ENCODE measurements at places on chromosomes 5 and 9.

DNA sequence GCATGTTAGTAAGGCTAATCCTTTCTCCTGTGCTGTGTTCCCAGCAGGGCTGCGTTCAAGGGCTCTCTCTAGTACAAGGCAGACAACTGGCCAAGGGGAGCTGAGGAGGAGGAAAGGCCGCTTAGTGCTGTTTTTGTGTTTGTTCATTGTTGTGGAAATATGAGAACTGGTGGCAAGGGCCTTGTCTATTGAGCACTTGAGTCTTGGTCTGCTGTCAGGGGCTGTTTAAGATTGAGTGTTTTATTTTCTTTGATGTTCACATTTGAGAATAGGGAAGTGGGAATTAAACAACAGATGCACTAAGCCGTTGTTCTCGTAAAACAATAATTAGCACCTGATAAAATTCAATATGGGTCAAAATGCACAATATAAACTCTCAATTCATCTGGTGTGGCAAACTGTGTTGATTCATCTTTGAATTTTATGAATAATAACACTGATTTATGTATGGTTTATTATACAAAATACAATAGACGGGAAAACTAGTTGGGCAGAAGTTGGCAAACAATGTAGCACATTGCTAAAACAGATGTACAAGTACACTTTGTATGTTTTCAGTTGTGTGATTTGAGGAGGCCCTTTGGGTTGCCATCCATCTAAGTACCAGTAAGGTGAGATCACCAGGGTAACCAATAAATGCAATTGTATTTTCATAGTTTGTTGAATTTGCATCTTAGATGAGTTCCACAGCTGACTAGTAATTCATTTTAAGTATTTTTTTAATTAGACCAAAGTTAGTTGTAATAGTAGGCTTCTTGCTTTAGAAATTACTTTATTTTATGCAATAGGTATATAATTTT, 97.6 kb upstream of the GRHPR start:
- no peak for DNase-seq

DNA sequence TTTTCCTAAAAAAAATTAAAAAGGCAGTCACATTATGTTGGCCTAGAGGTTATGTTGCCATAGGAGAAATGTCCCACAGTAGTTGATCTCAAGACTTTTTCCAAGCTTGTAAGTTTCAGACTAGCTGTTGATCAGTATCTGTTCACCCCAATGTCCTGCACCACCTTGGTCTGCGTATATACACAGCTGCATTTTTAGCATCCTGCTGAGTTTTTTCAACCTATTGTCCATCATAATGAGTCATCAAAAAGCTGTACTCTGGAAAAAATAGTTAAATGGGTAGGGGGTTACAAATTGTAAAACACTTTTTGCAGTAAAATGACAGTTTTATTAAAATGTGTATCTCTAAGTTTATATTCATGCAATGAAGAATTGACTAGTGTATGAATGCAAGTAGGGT, 53.2 kb upstream of the TMEM171 start:
- DNase-seq: no peak

- peak; percentile 50 for DNase-seq
Observed at GRCh38 chr9:85425153-85425611, 316.6 kb downstream of the AGTPBP1 start.

GRCh38 chr5:147189109-147189424, 45.8 kb upstream of the STK32A start:
- no peak for DNase-seq

- DNase-seq: no peak
Observed at GRCh38 chr5:115463983-115464382, 80.6 kb downstream of the FEM1C start.

- no peak for DNase-seq
Observed at GRCh38 chr9:3507395-3508077, 18.3 kb downstream of the RFX3 start.

GRCh38 chr5:124580925-124581737, 165.3 kb downstream of the ZNF608 start:
- no peak for DNase-seq

DNA sequence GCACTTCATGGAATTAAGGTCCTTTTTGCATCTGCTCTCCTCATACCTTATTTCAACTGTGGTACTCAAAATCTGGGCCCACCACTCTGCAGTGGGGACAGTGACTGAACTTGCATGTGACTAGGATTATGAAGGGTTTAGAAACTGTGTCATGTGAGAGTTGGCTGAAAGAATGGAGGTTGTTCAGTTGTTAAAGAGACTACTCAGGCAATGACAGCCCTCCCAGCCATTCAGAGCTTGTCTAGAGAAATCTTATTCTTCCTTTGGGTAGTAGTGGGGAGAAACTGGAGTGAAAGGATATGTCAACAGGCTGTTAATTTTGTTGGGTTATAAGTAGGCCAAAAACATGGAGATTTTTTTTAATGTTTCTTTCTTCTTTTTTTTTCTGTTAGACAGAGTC, 10.3 kb downstream of the AOPEP start:
- no peak for DNase-seq

GRCh38 chr5:68178579-68178978, 37.0 kb upstream of the PIK3R1 start:
- DNase-seq: no peak

DNA sequence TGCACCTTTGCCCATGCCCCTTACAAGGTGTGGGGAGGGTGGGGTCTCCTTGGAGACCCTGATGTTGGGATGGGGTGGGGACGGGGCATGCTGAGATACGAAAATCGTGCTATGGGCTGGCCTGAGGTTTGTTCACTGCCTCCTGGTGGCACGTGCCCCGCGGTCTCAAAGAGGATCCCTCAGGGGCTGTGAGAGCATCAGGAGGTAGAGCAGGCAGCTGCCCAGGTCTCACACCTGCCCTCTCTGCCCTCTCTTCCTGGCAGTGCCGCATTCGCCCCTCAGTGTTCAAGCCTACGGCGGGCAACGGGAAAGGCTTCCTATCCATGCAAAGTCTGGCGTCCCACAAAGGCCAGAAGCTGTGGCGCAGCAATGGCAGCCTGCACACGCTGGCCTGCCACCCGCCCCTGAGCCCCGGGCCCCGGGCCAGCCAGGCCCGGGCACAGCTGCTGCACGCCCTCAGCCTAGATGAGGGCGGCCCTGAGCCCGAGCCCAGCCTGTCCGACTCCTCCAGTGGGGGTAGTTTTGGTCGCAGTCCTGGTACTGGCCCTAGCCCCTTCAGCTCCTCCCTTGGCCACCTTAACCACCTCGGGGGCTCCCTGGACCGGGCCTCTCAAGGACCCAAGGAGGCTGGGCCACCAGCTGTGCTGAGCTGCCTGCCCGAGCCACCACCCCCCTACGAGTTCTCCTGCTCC, 6.7 kb downstream of the N4BP3 start:
- DNase-seq: no peak

GRCh38 chr9:91071184-91071990, 269.8 kb downstream of the SYK start:
- DNase-seq: peak; percentile 50

- no peak for DNase-seq
Observed at GRCh38 chr9:33943389-33943788, 105.3 kb downstream of the UBAP2 start.

GRCh38 chr5:14211818-14212803, 69.0 kb downstream of the TRIO start:
- DNase-seq: no peak

- no peak for DNase-seq
Observed at GRCh38 chr5:33048315-33048714, 337.2 kb downstream of the NPR3 start.

DNA sequence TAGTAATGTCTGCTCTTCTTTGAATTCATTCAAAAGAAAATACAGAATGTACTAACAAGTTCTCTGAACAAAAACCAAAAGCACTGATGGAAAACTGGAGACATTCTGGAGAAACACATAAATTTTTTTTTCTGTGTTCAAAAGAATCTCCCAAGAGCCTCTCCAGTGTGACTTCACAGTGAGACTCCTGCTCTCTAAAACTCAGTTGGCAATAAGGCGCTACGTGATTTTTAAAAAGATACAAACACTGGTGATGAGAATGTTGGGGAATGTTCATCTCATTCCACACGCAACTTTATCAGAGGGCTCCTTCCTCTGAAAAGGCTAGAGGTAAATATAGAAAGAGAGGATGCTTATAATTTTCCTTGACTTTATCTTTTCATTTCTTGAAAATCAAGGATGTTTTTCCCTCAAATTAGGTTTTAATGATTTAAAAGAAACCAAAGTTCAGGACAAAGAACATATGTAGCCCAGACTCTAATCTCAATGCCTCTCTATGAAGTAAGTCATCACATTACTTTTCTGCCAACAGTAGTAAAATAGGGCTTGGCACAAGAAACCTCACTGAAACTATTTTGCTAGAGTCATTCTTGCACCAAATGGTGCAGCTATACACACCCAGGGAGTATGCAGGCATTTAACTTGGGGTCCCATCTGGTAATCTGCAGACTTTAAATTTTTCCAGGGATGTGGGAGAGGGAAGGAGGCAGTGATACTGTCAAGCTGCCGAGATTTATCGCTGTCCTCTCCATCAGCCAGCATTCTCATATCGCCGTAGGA, 12.9 kb upstream of the AOPEP start:
- DNase-seq: no peak

DNA sequence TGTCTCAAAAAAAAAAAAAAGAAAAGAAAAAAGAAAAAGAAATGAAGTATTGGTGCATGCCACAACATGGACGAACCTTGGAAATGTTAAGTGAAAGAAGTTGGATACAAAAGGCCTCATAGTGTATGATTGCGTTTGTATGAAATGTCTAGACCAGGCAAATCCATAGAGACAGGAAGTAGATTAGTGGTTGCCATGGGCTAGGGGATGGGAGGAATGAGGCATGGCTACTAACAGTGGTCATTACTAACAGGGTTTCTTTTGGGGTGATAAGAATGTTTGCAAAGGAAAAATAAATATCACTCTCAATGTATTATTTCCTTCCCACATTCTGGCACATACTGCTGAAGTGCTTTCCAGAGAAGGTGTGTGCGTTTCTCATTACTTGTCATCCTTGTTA, 44.1 kb downstream of the UGCG start:
- DNase-seq: no peak

DNA sequence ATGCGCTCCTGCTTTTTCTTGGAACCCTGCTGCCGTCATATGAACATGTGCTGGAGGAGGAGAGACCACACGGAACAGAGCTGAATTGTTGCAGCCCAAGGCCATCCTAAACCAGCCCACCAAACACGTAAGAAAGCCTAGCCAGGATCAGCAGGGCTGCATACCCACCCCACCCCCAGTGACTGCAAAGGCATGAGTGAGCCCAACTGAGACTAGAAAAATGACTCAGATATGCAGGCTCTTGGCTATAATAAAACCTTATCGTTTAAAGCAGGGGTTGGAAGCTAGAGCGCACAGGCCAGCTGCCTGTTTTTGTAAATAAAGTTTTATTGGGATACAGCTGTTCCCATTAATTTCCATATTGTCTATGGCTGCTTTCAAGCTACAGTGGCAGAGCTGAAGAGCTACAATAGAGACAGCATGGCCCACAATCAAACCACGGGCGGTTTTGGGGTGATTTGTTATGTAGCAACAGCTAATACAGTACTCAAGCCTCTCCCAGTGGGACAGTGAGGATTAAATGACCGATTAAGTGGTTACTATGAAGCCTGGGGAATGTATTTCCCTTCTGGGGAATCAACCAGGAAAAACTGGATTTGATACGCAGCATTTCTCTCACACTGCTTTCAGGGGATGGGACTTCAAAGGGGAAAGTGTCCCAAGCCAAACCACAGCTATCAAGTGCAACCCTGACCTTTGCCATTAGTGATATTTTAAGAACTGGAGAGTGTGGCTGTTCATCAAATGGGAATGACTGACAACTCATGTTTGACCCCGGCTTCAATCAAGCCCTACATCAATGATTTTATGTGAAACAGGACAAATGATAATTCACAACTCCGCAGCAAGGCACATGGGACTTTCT, 6.3 kb downstream of the SHB start:
- DNase-seq: no peak

DNA sequence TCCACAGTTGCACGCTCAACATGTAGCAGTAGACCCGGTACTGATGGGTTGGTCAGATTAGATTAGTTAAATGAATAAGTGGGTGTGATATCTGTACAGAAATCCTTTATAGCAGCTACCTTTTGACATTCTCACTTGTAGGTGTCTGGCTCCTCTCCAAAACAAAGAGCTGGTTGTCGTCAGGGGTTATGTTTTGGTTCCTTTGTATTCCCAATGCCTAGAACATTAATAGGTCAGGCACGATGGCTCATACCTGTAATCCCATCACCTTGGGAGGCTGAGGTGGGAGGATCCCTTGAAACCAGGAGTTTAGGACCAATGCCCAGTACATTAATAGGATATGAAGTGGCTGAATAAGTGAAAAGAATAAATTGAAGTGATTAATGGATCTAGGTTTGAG, 182.1 kb downstream of the SNCAIP start:
- DNase-seq: no peak

DNA sequence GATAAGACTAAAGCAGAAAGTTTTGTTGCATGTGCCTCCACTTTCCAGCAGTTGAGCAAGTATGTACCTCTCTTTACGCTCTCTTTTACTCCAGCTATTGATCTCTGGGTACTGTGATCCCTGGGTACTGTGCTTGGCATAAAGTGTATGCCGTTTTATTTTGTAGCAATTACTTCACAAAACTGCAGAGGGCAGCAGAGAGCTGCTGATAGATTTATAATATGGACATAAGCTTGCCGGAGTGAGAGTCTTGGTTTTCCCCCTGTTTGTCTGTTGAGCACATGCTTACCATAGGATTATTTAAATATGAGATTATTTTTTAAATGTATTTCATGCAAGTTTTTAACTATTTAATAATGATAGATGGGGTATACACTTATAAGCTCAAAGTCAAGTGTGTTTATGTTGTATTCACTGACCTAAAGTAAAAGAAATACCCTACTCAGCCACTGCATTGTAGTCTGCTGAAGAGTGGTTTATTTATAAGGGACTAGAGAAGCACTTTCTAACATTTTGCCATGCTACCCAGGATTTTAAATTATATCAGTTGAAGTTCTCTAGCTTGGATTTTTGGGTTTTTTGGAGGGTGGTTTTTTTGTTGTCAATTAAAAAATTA, 13.0 kb downstream of the TTC1 start:
- peak; percentile 55 for DNase-seq

- no peak for DNase-seq
Observed at GRCh38 chr5:97545886-97546535, 363.0 kb upstream of the RIOK2 start.

- no peak for DNase-seq
Observed at GRCh38 chr5:7321724-7322123, 74.2 kb upstream of the ADCY2 start.

DNA sequence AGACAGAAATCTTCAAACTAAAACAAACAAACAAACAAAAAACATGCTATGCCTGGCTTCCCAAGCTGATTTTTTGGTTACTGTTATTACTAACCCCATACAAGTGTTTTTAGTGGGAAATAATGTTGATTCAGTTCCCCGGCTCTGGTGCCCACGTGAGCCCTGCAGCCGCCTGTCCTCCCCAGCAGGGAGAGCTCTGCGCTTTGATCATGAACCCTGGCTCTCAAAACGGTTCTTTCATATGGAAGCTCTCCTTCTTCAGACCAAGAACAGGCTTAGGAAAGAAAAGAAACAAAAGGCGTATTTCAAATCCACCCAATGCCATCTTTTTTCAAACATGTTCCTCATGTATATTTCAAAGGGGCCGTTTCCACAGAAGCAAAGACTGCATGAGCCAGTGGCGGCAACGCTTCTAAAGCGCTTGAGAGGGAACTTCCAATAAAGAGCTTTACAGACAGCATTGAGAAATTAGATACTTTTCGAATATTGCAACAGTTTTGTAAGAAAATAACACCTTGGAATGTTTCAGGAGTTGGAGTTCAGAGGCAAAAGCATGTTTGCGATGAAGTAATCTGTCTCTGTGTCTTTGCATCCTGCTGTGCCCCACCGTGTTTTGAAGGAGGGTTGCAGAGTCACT, 74.8 kb downstream of the ICE1 start:
- DNase-seq: no peak

GRCh38 chr9:4464911-4465513, 25.3 kb upstream of the SLC1A1 start:
- DNase-seq: no peak

Measured in stimulated activated CD4-positive, alpha-beta T cell treated with anti-CD3 and anti-CD28 coated beads, Interleukin-2, amount 100 ng/mL, for 48 hours (primary cell).